ENCODE measurements at places on chromosomes 1 and 21.

GRCh38 chr21:28641731-28642130, 350.9 kb downstream of the LTN1 start:
- no peak for DNase-seq

GRCh38 chr1:29017975-29018712, 103.8 kb downstream of the EPB41 start:
- DNase-seq = no peak

GRCh38 chr1:85328713-85329397, 52.4 kb upstream of the BCL10 start:
- DNase-seq = no peak

DNA sequence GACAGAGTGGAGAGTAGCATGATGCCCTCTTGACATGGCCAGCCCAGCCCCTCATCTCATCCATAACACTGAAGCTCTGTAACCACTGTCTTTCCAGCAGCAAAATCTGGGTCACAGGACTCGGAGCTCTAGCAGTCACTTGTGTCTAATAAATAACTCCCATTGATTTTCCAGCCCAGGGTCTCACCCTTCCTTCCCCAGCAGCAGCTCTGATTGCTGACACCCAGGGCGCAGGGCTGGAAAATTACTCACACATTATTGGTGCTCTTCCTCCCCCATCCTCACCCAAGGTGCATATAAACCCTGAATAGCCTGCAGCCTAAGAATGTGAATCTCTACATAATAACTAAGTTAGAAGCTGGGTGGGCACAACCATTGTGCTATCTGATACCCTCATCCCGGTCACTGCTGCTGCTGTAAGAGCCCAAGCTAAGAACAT, 21.1 kb upstream of the OR10J5 start:
- DNase-seq = no peak

- DNase-seq = no peak
Measured at GRCh38 chr1:65948609-65949229, 156.0 kb downstream of the PDE4B start.

DNA sequence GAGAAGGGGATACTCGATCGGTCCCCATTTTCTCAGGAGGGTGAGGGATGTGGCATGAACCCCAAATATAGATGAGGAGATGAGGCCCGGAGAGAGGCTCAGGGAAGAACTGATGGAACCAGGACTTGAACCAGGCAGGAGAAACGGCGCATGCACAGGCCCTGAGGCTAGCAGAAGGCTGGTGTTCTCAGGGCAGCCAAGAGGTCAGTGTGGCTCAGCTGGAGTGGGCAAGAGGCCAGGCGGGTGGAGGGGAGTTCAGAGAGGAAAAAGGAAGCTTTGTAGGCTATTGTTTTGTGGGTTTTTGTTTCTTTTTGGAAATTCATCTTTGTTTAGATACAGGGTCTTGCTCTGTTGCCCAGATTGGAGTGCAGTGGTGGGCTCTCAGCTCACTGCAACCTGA, 122.0 kb downstream of the LACTBL1 start:
- DNase-seq = no peak

DNA sequence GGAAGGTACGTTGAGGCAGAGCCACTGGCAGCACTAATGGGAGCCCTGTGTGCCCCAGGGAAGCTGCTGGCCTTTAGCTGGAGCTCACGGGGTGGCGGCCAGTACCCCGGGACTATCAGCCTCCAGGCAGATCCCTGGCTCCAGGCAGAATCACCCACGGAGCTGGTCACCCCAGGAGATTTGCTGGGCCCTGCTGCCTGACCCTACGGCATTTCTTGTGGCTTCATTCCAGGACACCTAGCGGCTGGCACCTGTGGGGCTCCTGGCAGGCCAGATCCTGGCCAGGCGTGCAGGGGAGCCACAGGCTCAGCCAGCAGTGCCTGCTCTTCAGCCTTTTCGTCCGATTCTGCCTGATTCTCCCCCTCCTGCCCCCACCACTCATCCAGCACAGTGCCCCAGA, 7.1 kb downstream of the PADI1 start:
- DNase-seq = no peak

DNA sequence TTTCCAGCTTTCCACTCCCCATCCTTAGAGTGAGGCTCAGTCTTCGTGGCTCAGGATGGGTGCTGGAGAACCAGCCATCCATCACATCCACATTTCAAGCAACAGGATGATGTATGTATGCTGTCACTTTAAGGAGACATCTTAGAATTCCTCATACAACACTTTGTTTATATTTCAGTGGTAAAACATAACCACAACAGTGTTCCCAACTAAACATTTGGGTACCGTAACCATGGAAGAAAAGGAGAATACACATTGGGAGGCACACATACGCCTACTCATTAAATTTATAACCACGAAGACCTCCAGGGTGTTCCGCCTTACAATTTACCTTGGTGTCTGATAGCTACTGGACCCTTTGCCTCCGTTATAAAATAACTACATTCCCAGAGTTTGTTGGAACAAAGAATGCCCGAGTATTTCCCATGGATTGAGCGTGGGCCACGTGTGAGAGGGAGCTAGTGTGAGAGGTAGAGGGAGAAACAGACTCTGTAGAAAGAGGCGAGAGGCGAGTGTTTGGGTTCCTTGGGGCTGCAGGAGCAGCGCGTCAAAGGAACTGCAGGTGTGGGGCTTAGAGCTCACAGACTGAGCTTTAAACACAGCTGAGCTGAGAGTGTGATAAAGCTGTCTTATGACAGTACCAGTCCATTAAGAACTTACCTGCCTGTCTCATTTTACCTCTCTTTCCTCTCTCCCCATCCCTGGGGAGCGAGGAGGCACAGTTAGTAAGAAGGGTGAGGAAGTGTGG, 111.5 kb upstream of the USP24 start:
- DNase-seq = no peak
